ENCODE measurements at places on chromosomes 12 and 14.

GRCh38 chr12:85280165-85280983 is at the start of gene ALX1:
TSS of gene ALX1 (plus strand) at chr12:85280220. CDS start at chr12:85280262, 42 bp downstream.
- no peak for DNase-seq

- no peak for DNase-seq
These were observed 1908.1 kb upstream of the SEL1L start for GRCh38 chr14:83441801-83442200.

GRCh38 chr12:107845980-107846659 is 71.6 kb downstream of the ASCL4 start:
- no peak for DNase-seq

GRCh38 chr12:82659343-82660207 is 27.1 kb upstream of the TMTC2 start:
- DNase-seq: no peak

DNA sequence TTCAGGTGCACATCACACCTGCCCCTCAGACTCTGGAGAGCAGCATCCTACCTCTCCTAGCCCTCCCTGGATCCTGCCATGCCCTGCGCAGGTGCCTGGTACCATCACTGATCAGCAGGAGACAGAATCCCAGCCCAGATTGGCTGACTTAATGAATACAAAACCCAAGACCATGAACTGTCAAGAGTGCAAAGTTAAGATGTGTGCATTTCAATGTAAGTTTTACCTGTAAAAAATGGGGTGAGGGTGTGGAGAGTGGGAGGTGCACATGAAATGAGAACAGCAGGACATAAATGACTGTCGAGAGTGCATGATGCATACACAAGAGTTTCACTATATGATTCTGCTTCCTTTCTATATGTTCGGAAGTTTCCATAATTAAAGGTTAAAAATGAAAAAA is 57.9 kb upstream of the GPR68 start:
- no peak for DNase-seq

DNA sequence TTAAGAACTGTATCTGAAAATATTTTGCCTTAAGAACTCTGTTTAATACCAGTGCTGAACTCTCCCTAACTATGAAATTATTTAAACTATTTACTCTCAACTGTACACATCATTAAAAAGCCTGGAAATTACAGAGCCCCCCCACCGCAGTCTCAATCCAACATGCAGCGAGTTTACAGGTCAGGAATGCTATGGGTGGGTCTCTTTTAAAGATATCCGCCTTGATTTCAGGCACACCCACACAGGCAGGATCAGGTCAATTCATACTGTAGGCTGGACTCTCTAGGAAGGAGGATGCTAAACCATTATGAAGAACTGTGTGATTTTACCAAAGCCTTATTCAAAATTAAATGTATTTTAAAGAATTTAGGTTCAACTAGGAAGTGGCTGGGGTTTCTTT is 16.5 kb downstream of the SPTLC2 start:
- no peak for DNase-seq

DNA sequence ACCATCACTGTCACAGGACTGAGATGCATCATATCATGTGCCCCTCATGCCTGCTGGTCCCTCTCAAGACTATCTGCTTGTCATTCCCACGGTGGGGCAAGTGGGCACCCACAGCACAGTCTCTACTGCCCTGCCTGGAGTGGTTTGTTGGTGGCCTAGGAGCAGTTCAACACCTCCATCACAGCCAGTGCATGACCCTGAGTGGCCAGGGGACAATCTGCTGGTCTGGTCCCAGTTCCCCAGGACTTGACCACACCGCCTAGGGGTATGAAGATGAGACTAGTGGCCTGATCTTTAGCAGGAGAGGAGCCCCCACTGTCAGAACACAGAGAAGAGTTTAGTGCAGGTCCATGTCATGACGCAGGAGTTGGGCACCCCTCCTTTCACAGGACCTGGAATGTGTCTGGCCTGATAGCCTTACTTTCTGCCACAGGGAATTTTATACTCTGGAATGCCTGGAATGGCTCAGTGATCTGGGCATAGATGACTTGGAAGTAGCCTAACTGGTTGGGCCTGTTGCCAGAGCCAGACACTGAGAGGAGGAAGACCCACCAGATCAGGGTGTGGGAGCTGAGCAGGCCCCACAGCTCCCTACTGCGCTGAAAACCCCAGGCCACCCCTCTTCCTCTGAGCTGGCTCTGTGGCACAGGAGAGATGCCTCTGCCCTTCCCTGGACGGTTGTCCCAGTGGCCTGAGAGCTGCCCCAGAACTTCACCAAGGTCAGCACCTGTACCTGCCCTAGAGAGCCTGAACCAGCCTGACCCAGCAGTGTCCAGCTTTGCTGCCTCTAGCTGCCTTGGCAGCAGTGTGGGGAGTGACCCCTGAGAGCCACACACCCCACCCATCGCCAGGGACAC is 83.3 kb downstream of the PUS7L start:
- DNase-seq: no peak

GRCh38 chr12:122844366-122844971 is 9.2 kb downstream of the HIP1R start:
- no peak for DNase-seq

DNA sequence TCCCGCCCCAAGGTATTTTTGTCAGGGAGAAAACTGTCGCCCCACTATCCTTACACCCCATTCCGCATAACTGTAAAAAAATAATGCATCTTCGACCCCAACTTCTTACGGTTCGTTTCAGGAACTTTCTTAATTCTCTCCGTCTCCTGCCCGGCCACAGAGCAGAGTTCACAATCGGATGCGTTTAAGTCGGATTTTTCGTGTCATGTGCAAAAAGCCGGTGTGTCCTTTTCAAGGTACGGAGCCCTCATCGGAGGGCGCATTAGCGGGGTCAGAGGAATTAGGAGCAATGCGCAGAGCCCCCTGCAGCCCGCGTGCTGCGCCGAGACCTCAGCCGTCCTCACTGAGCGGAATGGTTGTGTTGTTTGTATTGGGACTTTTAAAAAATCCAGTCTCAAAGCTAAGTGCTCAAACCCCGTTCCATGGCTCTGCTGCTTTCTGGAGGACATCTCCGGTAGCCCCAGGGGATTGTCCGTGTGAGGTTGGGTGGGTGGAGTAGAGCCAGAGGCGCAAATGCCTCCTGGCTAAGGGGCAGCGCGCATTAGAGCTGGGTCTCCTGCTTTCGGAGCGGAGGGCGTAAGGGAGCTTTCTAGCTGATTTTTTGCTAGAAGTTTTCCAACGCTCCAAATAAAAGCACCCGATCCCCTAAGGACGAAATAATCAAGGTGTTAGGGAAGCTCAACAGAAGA is 3.9 kb upstream of the GSC start:
- DNase-seq: no peak

DNA sequence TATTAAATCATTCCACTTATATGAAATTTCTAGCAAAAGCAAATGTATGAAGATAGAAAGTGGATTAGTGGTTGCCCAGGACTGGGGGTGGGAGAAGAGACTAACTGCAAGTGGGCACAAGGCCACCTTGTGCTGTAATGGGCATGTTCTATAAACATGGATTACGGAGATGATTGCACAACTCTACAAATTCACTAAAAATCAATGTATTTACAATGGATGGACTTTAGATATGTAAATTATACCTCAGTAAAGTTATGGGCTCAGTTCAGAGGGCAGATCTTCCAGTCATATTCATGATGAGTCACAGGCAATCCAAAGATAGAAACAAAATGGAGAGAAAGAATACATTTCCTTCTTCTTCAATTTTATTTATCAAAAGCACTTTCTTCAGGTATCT is 173.9 kb downstream of the NDUFA12 start:
- DNase-seq: no peak

DNA sequence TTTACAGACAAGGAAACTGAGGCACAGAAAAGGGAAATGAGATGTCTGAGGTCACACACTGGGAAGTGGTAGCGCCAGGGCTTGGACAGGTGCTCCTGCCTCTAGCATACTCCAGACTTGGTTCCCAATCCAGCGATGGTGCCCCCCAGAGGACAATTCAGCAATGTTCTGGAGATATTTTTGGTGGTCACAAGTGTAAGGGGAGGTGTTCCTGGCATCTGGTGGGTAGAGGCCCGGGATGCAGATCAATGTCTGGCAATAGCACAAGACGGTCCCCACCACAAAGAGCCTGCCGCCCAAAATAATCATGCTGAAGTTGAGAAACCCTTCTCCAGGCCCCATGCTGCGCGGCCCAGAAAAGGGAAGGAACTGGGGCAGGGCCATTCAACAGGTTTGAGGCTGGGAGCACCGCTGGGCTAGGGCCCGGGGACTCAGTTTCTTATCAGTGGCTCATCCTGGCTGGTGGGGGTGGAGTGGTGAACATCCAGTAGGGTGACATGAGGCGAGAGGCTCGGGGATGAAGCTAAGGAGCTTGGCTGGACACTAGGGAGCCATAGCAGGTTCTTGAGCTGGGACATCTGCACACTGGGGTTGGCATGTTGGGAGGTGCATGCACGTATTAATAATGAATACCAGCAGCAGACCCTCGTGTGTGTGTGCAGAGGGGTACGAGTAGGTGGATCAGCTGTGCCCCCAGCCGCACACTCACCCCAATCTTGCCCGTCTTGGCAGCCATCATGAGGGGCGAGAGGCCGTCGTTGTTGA is 35.1 kb downstream of the TRPV4 start:
- peak; percentile 17 for DNase-seq

GRCh38 chr14:61262082-61262481 is 19.1 kb downstream of the TMEM30B start:
- DNase-seq: no peak

DNA sequence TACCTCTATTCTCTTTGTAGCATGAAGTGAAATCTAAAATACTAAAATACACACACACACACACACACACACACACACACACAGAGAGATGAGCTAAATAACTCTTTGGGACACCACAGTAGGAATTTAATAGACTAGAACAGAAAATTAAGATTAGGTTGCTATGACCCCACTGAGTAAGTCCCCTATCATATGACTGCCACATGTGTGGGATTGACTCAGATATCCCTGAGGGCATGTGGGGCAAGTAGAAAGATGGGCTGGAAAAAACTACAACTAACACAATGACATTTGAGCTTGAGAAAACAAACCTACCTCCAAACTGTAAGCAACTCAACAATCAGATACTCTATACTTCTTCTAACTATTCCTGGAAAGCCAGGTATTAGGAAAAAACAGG is 27.0 kb downstream of the SLC25A21 start:
- DNase-seq: no peak

DNA sequence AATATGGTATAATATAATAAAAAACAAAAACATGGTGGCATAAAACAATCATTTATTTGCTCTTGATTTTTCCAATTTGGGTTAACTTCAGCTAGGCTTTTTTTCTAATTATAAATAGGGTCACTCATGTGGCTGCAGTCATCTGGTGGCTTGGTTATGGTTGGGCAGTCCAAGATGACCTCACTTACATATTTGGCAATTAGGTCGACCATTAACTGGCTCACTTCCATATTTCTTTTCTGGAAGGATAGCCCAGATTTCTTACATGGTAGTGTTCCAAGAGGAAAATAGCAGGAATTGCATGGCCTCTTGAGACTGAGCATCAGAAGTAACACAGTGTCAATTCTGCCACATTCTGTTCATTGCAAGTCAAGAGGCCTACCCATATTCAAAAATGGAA is 153.4 kb downstream of the FUT8 start:
- no peak for DNase-seq

- DNase-seq: no peak
These were observed 7.2 kb downstream of the DAO start for GRCh38 chr12:108886873-108887629.

DNA sequence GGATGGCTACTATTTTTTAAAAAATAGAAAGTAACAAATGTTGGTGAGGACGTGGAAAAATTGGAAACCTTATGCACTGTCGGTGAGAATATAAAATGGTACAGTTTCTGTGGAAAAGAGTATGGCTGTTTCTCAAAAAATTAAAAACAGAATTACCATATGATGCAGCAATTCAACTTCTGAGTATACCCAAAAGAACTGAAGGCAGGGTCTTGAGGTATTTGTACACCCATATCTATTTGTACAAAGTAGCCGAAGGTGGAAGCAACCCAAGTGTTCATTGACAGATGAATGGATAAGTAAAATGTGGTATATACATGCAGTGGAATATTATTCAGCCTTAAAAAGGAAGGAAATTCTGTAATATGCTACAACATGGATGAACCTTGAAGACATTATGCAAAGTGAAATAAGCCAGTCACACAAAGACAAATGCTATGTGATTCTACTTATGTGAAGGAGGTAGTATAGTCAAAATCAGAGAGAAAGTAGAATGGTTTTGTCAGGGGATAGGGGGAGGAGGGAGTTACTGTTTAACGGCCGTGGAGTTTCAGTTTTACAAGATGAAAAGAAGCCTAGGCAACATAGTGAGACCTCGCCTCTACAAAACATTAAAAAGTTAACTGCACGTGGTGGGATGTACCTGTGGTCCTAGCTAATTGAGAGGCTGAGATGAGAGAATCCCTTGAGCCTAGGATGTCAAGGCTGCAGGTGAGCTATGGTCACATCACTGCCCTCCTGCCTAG is 38.4 kb upstream of the CCT2 start:
- DNase-seq: no peak

DNA sequence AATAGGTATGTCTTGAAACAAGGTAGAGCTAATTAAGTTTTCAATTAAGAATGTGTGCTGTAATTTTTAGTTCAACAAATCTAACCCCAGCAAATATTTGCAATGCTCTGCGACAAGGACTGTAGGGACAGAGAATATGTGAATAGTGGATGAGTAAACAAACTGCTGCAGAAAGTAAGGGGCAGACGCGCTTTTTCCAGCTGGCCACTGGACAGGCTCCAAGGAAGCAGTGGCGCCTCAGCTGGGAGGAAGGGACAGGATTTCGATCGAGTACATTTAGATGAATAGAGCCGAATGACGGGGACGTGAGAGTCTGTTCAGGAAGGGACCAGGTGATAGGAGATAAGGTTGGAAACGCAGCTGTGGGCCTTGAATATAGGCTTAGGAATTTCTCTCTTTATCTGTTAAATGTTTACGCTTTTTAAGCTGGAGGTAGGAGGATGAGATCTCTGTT is 69.3 kb downstream of the ELK3 start:
- peak; percentile 60 for DNase-seq

DNA sequence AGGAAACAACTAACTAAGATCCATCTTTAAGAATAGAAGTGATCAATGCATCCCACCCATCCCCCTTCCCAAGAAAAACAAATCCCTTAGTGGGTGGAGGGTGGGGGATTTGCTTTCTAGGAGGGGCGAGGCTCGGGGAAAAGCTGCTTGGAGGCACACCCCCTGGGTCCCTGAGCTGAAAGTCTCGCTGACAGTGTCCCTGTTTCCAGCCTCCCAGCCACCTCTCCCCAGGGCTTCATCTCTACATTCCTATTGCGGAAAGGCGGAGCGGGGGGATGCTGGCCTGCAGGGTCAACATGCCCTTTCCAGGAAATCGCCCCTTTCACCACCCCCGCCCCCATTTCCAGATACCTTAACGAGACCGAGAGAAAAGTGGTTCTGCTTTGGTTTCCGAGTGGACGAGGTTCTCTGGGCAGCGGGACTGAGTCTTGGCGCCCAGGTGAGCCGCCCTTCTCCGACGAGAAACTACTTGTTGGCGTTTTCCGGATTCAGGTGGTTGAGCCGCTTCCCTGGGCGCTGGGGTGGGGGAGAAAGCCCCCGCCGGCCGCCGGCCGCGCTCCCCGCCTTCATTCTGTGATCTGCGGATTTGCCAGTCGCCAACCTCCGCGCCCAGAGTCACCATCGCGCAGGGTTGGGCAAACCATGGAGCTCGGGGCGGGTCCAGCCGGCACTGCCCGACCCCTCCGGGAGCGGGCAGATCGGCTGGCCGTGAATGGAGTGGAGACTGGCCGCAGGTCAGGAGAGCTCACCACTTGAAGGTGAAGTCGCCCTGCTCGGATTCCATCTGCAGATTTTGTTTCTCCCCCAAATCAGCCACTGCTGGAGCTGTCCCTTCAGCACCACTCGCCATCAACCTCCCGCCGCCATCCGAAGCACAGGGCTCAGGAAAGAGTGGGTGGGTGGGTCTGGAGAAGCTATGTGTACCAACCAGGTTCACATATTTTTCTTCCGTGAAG is 505 bp downstream of the KCNC2 start:
- DNase-seq: no peak

Measured in COR-L47 (cell line).